ENCODE measurements at places on chromosomes 16 and 17. TPM values are rescaled to one million over a fixed set of nuclear protein-coding genes. Genes with fewer than 3 reads are reported as not detected.

DNA sequence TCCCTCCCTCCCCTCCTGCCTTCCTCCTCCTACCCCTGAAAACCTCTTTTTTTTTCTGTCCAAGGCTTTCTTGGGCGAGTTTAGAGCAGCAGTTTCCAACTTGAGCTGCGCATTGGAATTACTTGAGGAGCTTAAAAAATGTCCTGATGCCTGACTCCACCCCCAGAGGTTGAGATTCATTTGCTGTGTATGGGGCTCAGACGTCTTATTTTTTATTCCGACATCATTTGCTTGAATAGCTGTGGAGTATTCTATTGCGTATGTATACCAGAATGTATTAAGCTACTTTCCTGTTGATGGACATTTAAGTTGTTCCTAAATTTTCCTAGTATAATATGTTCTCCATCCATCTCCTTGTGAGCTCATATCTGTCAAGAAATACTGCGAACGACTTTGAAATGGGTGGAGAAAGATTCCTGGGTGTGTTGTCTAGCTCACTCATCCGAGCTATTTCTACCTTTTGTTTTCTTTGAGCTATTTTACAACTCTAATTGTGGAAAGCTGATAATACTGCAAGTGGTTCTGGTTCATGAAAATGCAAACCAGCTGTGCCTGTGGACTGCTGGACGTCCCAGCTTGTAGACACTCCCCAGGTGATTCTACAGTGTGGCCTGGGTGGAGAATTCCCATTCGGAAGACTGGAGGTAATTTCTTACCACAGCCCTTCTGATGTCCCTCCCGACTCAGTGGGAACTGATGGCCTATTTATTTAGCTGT, 40.5 kb downstream of the CMIP start:
- no peak for DNase-seq

DNA sequence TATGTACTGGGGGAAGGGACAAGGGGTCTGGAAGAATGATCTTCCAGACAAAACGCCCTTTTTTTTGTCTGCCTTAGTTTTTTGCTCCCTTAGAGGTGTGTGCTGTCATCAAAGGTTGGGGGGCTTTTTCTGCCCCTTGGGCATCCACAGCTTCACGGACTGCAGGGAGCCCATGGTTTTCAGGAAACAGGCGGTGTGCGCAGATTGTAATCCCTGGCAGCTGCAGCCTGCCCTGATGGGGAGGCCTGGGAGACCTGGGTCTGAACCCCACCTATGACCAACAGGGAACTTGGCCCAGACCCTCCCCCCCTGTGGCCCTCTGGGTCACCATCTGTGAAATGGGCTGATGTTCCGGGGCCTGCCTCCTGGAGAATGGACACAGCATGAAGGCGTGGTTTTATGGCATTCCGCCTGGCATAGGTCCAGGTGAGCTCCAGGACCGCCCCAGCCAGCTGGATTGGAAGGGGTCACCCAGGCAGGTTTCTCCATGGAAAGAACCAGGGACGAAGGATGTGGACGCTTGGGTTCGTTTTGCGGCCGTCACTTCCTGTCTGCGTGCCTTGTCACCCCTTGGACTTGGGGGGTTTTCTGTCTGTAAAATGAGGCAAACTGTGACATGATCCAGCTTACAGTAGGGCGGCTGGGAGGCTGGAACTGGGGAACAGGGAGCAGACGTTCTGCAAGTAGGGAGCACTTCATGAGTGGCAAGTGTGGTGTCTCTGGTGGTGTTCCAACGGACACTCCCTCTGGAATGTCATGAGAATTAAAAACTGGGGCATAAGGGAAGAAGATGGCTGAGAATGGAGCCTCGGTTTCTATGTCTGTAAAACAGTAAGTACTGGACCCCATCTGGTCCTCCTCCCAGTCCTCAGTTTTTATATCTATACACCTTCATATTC, 1.5 kb downstream of the CPNE2 start:
- DNase-seq: no peak

Gene KRTAP17-1
- 1.6 TPM for total RNA-seq

DNA sequence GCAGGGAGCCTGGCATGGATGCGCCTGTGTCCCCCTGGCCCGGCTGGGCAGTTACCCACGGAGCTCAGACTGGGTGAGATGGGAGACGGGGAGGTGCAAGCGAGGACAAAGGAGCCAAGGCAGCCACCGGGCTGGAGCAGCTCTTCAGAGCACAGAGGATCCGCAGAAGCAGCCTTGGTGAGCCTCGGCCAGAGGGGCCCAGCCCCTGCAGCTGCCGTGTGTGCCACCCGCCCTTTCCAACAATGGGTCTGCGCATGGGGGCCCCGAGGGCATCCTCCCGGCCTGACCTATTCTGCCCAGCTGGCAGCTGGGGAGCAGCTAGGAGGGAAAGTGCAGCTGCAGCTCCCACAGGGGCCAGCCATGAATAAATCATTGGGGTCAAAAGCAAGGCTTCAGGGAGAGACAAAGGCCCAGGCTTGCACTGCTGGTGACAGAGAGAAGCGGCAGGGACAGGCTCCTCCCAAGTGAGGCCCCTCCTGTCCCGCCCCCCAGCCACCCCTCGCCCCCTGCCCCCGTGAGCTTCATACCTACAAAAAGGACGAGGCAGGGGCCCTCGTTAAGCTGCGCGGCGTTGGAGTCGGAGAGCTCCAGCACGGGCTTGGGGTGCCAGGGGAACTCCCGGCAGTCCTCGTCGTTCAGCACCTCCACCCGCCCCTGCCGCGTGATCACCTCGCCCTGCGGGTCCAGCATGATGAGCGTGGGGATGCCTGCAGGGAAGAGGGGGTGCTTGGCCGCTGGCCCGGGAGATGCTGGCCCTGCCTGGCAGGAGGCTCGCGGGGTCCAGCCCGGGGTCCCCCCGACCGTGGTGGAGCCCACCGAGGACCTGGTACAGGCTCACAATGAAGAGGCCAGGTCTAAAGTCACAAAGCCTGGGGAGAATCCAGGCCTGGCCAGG, 22.6 kb downstream of the MRM3 start:
- DNase-seq: no peak

Data from Karpas-422 (cell line).